ENCODE measurements at places on chromosomes 2 and 18.

DNA sequence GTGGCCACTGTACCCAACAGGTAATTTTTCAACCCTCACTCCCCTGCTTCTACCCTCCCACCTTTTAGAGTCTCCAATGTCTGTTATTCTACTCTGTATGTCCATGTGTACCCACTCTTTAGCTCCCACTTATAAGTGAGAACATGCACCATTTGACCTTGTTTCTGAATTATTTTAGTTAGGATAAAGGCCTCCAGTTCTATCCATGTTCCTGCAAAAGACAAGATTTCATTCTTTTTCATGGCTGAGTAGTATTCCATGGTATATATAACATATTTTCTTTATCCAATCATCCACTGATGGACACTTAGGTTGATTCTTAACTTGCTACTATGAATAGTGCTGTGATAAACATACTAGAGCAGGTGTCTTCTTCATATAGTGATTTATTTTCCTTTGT, 9.1 kb downstream of the PECR start:
- no peak for DNase-seq

DNA sequence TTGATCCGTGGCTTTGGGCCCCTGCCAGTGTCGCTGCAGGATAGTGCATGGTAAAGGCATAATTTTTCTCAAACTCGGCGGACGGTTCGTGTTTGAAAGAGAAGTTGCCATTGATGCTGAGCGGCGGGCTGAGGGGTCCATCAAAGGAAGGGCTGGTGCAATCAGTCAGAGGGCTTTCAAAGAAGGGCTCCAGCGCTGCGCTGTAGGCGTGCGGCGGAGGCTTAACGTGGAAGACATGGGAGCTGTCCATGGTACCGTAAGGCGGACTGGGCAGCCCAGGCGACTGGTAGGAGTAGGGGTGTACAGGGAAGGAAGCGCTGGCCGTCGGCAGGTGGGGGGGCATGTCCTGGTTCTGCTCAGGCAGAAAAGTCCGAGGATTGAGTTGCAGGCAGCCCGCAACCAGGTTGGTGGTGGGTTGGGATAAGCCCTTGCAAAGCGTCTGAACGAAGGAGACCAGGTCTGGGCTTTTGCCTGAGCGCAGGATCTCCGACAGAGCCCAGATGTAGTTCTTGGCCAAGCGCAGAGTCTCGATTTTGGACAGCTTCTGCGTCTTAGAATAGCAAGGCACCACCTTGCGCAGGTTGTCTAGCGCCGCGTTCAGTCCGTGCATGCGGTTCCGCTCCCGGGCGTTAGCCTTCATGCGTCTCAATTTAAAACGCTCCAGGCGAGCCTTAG, 2.3 kb downstream of the NEUROD1 start:
- DNase-seq: no peak

DNA sequence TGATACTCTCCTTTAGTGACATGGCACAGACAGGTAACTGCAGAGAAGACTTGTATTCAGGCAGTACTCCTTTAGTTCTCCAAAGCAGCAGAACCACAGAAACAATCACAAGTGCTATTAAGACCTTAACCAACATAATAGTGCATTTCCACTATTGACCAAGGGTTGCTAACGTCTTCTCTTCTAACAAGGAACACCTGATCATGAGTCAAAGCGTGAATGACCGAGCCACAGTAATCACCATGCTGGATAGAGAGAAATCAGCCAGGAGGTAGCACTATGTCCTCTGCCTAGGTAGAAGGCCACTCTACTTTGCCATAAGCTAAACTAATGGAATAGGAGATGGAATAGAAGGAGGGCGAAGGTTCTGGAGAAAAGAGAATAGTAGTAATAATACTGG, 161.0 kb downstream of the ANKRD44 start:
- no peak for DNase-seq

GRCh38 chr2:159879051-159879604, 81.1 kb upstream of the CD302 start:
- DNase-seq: no peak

- DNase-seq: no peak
These were observed 29.3 kb upstream of the ZNF385B start for GRCh38 chr2:179890666-179891065.

DNA sequence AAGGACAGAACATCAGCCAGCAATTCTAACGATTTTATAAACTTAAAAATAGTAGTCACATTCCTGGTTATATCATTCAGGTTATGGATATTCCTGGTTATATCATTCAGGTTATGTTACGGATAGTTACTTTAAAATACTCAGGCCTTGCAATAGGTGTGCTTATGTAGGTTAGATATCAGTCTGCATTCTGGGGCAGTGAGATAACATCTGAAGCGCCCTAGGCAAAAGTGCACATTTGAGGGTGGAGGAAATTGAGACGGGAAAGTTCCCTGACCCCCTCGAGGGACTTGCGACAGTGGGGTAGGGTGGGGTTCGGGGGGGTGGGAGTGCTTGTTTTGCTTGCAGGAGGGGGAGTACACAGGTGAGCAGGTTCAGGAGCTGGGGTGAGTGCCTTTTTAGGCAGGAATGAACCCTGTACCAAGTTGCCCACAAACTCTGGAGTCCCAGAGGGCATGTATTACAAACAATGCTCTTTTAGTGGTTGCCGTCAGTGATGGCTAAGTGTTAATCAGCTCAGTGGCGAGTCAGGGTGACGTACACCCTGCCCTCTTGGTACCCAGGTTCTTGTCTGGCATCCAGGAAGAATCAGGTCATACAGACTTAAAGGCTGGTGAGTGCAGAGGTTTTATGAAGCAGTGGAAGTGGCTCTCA, 31.8 kb downstream of the CREG2 start:
- no peak for DNase-seq

DNA sequence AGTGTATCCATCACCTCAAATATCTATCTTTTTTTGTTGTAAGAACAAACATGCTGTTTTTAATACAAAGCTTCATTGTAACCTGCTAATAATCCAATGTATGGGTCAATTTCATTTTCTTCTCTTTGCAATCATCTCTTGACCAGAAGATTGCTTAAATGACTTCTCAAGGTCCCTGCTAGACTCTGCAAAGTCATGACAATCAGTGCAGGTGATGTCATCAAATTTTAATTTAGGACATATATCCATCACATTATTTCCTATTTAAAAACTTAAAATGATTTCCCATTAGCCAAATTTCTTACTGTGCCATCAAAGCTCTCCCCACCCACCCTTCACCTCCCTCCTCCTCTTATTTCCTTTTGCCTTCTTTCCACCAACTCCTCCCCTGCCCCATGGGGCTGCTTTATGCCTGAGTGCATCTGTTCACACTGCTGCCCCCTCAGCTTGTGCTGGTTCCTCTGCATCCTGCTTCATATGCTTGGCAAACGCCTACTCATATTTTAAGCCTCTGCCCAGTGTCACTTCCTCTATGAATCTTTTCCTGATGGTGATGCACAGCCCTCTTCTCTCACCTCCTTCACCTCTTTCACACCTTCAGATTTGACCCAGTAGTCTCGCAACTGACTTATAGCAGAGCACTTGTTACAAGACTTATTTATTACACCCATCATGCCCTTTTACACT, 20.3 kb downstream of the PLEK start:
- no peak for DNase-seq

- DNase-seq: no peak
These were observed 85.9 kb downstream of the MTCL1 start for GRCh38 chr18:8791171-8791651.

- no peak for DNase-seq
These were observed 103.1 kb downstream of the SH3RF3 start for GRCh38 chr2:109231996-109232705.

GRCh38 chr2:133497951-133498565, 70.2 kb downstream of the NCKAP5 start:
- no peak for DNase-seq
